Pancreas (tissue), 10 donors: ENCODE measurements at places on chromosomes 5 and 9.

DNA sequence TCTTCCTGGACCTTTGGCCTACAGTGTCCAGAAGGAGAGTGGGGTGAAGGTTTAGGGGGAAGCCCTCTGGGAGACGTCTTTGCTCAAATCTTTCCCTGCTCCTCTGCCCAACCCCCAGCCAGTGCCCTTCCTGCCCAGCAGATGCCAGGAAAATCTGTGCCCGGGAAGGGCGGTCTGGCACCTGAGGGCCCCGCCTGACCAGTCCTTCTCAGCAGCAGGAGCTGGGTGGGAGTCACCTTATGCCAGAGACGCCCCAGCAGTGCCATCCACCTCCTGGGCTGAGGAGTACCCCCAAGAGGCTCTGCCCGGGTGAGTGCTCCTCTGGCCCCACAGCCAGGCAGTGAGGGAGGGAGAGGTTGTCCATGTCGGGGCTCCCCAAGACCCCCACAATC is 14.9 kb upstream of the CERCAM start:
- no peak for DNase-seq

- DNase-seq = no peak
These were observed 167.4 kb downstream of the SLIT3 start for GRCh38 chr5:169133531-169133930.

DNA sequence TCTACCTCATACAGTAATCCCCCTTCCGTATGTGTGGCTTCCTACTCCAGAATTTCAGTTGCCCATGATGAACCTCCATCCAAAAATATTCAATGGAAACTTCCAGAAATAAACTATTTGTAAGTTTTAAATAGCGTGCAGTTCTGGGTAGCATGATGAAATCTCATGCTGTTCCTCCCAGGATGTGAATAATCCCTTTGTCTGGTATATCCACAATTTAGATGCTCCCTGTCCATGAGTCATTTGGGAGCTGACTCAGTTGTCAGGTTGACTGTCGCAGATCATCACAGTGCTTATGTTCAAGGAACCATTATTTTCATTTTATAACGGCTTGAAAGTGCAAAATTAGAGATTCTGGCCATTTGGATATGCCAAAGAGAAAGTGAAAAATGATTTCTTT is 290.1 kb upstream of the CDH9 start:
- no peak for DNase-seq

DNA sequence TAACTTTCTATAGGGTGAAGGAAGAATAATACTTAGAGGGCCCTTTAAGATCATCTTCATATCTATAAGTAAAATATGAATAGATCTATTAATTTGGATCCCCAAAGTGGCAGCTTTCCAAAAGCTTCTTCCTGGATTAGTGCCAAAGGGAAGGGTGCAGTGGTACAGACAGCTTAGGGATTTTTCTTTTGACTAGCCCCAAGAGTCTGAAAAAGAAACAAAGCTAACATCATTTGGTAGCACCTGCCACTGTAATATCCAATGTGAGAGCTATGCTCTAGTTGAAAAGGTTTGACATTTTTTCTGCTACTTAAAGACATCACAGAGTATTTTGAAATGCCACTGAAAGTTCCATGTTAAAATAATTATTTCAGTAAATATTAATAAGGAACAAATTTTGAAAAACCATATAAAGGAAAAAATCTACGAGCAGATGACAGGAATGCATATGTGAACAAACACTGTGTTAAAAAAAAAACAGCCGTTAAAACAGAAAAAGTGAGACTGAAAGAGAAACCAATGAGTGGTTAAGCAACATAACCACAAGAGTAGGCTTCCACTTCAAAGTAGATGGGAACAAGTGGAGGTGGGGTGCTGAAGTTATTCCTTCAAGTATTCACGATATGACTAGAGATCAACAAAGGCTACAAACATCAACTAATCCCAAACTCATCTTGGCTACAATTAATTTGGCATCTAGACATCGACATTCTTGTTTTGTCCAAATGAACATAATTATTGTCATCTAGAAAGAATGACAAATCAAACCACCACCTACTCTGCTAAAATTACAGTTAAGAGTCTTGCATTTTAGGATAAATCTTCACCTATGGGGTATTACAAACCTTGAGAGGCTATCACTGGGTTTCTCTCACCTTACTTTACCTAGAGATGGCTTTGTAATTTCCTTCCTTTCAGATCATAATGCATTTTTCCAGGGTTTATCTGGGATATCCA is 137.5 kb downstream of the CPLANE1 start:
- no peak for DNase-seq

DNA sequence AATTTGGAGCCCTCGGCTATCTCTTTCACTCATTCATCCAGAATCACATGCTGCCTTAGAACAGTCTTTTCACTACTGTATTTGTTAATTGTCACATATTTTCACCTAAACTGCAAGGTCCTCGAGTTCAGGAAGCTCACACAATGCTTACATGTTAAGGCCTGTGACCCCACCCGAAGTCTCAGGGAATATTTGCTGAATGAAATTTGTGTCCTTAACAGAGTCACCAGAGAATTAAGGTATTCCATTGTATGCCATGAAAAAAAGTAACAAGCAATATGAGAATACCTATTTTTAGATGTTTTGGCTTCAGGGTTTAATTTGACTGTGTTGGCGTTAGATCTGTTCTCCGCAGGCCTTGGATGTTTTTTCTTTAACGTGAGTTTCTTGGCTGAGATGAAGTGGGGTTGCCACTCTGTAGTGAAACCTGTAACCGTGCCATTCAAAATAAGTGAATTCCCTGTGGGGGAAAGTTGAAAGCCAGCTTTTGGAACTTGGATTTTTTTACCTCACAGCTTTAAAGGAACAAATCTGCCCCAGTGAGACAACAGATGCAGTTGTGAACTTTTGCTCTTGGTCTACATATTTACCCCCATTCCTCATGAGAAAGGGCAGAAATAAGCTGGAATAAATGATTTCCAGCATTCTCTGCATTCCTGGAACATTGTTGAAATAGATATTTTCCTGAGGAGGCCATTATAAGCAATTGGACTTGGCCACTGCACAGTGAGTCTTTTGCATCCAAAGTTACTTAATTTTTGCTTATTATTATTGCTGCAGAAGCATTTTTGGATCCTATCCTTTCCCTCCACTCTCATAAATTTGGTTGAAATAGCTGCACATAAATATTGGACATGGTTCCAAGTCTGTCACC is 35.9 kb upstream of the FBP1 start:
- no peak for DNase-seq

DNA sequence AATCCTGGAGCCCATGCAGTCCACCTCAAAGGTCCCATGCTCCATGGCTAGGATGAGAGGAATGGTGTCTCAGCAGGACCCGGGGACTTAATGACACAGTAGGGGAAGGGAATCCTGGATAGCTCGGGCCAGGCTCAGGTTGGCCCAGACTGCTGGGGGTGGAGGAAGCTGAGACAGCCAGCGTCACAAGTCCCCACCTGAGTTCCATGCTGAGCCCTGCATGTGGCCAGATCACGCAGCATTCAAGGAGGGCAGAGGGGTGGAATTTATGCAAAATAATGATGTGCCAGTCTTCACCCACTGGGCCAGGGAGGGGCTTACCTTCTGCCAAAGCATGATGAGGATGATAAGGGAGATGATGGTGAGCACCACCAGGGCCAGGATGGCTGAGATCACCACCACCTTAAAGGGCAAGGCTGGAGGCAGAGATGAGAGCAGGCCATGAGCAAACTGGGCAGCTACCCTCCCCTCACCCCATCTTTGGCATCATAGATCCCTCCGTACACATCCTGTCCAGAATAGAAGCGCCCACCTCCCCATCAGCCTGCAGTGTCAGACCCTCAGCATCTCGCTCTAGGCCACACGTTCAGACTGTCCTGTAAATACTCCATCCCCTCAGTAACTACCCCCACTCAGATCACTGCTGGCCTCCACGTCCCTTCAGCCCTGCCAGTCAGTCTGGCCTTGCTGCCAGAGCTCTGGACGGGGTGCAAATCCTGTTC is 29.3 kb downstream of the PDGFRB start:
- no peak for DNase-seq

DNA sequence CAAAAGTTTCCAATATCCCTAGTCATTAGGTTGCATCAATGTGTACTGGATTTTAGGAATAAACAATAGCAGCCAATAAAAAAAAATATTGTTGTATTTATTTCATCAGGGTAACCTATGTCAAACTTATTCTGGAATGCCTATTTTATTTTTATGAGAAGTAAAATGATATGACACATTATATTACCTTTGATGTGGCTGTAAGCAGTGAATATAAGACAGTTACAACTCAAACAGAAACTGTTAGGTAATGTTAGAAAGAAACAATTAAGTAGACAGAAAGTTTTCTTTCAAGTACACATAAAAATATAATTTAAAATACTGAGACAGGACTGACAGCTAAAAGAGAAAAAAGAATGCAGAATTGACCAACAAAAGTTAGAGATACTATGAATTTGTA is 65.5 kb downstream of the GNG10 start:
- DNase-seq = no peak

DNA sequence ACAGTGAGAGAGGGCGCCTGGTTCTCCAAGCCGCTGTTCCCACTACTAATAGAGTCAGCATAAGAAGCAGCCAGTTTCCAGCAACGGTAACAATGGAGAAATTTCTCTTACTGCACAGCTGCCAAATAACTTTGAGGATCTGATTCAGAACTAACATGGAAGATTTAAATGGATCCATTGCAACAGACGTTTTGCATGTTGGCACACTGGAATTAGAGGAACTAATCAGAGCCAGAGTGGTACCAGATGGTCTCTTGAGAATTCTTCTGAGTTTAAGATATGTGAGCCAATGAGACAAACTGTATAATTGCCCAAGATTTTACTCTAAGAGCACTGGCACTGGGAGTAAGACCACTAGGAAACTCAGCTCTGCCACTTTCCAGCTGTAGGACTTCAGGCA is 186.5 kb downstream of the EFNA5 start:
- no peak for DNase-seq

DNA sequence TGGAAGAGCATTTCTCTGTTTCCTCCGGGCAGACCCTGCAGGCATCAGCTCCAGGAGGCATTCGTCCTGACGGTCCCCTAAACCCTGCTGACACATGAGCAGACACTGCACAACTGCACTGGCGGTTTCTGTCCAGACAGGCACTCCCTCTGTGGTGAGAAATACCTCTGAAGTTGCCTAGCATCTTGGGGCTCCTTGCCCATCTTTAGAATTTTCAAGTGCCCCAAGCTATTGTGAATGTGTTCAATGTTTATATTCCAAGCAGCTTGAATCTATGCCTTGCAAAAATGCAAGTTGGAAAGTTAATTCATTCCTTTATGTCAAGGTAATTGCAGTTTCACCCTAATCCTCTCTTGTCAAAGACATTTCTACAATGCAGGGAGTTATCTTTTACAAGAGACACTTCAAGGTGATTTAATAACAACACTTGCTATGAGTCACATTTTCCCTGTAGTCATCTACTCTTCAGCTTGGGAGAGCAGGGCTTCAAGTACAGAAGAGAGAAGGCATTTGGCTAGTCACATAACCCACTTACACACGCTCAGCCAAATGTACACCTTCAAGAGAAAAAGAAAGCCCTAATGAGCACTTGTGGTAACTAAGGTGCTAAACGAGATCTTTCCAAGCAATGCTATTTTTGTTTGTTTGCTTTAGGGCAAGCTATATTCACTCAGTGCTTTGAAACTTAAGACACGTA is 302.5 kb downstream of the MLLT3 start:
- DNase-seq = no peak

DNA sequence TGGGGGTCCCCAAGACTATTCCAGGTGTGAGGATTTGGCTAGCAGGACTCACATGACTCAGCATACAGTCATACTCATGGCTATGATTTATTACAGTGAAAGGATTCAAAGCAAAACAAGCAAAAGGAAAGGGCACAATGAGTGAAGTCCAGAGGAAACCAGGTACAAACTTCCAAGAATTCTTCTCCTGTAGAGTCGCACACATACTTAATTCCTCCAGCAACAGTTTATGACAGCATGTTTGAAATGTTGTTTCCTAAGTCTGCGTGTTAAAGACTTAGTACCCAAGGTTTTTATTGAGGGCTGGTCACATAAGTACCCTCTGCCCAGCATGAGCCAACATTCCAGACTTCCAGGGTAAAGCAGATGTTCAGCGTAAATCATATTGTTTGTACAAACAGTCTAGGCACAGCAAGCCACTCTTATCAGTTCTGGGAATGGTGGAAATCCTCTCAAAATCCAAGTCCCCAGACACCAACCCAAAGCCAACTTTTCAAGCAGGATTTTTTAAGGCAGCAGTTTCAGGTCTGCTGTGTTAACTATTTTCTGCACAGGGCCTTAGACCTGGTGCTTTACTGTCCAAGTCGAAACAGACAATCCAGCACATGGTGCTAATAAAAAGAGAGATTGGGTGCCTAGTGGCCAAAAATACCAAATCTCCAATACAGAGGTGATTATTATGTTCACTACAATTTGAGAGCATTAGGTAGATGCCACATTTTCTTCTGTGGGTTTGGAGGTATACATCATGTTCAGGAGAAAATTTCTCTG is 18.6 kb upstream of the RICTOR start:
- DNase-seq = no peak

GRCh38 chr5:113689647-113690046 is 176.2 kb downstream of the YTHDC2 start:
- no peak for DNase-seq

GRCh38 chr5:107532169-107532878 is 138.4 kb downstream of the EFNA5 start:
- DNase-seq = no peak

DNA sequence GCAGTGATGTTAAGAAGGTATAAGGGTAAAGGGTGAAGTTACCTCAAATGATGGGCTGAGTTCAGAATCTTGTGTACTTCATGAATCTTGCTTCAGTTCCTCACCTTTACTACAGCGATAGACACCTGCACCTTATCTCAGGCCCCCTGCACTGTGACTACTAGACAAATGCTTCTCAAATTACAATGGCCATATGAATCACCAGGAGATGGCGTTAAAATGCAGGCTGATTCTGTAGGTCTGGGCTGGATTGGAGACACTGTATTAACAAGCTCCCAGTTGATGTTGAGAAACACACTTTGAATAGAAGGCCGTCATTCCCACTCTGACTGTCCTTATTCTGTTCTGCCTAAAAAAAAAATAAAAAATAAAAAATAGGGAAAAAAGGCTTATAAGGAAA is 29.8 kb downstream of the TARS1 start:
- DNase-seq = no peak

GRCh38 chr9:137620048-137620405 is 1.2 kb downstream of the EHMT1 start:
- DNase-seq = no peak

DNA sequence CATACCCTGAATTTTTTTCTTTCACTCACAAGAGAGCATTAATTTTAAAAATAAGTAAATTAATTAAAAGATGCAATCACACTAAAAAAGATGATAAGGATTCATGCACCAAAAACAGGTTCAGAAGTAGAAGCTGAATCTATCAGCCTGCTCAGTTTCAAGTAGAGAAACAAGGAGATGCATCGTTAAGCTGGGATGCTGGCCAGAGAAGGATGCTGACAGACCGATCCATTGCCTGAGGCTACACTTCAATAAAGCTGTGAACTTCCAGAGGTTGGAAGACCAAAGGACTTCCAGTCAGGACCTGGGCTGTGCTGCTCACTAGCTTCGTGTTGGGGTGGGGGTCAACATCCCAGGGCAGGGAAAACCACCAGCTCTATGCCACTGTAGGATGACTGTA is 457.7 kb downstream of the EFNA5 start:
- no peak for DNase-seq

- DNase-seq = no peak
These were observed 516.6 kb upstream of the MEF2C start for GRCh38 chr5:89399548-89399947.
